ENCODE measurements at places on chromosomes 5 and 9.

DNA sequence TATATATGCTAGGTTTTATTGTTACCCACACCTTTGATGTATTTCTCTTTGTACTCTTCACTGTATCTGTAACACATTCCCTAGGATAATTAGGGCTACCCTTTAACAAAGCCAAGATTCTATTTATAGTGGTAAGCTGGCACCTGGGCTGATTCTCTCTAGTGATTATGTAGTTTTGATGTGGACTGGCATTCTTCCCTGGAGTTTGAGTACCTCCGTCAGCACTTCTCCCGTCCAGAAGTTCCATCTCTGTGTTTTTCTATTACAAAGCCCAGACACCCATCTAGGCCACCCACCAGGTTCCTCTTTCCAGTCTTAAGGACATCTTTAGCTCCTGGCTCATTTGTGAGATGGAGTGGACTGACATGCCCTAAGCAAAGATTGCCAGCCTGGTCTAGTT, 55.9 kb upstream of the CDKN2B start:
- DNase-seq = no peak

GRCh38 chr9:137972355-137972987, 94.9 kb downstream of the CACNA1B start:
- no peak for DNase-seq

GRCh38 chr5:119313197-119313596, 42.6 kb upstream of the TNFAIP8 start:
- DNase-seq = no peak

DNA sequence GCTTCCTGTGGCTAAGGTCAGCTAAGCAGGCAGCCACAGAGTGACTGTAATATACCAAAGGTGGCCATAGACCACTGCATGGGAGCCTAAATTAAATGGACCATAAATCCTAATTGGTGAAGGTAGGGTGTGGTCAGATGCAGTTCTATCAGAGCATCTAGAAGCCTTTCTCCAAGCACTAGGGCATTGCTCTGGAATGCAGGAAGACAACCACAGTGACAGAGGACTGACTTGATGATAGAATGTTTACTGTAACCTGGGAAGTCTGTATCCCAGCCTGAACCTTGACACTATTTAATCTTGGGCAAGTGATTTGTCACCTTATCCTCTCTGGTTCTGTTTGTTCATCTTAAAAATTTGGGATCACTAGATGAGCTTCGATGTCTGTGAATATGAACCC, 2.3 kb downstream of the FBXO38 start:
- no peak for DNase-seq

DNA sequence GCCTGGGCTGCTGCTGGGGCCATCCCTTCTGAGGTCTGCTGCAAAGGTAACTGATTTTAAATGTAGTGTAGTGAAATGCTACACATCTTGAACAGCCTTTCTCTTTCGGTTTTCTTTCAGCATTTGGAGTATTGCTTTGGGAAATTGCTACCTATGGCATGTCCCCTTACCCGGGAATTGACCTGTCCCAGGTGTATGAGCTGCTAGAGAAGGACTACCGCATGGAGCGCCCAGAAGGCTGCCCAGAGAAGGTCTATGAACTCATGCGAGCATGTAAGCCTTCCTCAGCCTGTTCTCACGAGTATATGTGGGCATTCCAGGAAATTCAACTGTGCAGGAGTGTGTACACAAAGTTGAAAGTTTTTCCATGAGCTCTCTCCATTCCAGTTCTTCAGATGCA, 18.3 kb downstream of the QRFP start:
- DNase-seq = no peak

DNA sequence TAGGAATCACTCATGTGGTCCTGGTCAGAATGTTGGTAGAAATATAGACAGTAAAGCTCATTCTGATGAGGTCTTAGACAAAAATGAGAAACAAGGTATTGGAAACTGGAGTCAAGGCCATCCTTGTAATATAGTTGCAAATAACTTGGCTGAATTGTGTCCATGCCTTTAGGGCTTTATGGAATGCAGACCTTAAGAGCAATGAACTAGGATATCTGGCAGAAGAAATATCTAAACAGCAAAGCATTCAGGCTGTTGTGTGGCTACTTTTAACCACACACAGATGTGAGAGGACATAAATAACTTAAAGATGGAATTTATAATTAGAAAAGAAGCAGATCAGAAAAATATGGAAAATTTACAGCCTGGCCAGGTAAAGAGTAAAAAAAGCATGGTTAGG, 128.2 kb downstream of the YTHDC2 start:
- no peak for DNase-seq

GRCh38 chr5:136963504-136963903, 535.6 kb downstream of the SPOCK1 start:
- no peak for DNase-seq

- no peak for DNase-seq
Observed at GRCh38 chr9:87059772-87060171, 112.5 kb upstream of the GAS1 start.

- no peak for DNase-seq
Observed at GRCh38 chr9:135357863-135358551, 121.6 kb upstream of the PPP1R26 start.

GRCh38 chr9:121813519-121814210, 162.2 kb downstream of the DAB2IP start:
- DNase-seq = no peak

- peak; percentile 67 for DNase-seq
Observed at GRCh38 chr9:126398403-126399058, 71.9 kb downstream of the MVB12B start.

DNA sequence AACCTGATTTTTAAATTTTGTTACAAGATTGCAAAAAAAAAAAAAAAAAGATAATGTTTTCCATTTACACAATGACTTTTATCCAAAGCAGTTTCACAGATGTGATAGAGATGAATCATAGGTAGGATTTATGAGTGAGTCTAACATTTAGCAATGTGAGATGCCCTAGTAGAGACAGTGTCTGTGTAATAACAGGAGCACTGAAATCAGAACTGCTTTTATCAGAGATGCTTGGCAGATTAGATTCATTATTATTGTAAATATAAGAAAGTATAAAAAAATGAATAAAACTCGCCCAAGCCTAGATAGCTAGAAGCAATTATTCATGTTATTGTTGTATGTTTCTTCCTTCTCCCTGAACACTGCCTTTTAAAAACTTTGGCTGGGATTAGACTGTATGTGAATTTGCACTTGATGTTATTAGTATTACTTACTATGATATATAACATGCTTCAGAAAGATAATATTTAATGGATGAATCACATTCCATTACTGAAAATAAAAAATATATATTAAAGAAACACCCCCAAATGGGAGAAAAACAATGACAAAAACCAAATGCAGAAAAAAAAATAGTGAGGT, 567.3 kb upstream of the KLF4 start:
- no peak for DNase-seq

DNA sequence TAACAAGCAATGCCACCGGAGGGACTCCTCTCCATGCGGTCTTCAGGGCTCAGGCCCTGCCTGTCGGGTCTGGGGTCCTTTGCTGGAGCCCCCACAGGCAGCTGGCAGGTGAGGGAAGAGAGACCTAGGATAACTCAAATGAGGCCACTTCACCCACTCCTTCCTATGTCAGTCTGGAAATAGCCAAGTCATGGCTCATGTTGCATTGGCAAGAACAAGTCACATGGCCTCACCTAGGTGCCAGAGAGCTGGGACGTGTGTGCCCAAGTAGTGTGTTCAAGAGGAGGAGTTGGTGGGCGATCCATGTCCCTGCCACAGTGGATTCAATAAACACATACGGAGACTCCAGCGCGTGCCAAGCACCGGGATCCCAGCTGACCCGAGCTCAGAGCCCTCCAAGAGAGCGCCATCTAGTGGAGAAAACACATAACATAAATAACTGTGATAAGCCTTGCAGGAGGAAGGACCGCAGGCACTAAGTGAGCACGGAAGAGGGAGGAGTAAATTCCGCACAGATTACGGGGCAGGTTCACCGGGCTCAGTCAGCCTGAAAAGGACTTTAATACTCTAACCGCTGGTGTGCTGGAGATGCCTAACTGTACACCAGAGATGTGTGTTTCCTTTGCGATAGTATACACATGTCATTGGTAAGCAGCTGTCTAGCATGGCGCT, 580.8 kb downstream of the CCDC171 start:
- DNase-seq = peak; percentile 20

- no peak for DNase-seq
Observed at GRCh38 chr5:172678902-172679301, 37.8 kb downstream of the NEURL1B start.

DNA sequence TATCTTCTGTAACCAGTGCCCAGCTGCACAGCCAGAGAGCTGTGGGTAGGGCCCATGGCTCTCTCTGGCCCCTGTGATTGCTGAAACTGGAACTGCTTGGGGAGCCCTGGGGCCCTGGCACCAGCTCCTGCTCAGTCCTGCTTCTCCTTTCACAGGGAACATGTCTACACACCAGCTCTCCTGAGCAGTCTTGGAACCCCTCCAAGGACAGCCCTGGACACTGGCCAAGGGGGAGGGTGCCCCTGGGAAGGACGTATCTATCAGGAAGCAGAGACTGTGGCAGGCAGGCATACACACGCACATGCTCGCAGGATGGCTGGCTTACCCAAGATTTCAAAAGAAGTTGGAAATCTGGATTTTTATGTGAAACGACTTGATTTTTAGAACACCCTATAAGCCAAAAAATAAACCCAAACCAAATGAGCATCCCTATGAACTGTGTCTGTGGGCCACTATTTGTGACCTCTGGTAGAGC, 8.8 kb upstream of the TRAF1 start:
- no peak for DNase-seq

GRCh38 chr5:73944581-73944980, 318.6 kb downstream of the ARHGEF28 start:
- DNase-seq = no peak

DNA sequence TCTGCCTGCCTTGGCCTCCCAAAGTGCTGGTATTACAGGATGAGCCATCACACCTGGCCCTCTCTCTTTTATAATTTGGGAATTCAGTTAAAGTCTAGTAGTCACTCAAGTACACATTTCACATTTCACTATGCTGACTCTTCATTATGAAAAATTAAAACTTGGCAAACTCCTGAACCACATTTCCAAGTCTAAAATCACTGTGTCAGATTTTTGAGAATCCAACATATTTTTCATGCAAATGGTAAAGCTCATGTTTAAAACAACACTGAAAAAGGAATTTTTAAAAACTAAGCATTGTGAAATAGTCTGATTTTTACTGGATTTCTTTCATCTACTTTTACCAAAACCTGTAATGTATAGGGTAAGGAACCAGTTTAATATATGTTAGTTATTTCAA, 92.3 kb downstream of the SVEP1 start:
- no peak for DNase-seq

- DNase-seq = peak; percentile 20
Observed at GRCh38 chr5:62306896-62307689, 1.1 kb downstream of the KIF2A start.

DNA sequence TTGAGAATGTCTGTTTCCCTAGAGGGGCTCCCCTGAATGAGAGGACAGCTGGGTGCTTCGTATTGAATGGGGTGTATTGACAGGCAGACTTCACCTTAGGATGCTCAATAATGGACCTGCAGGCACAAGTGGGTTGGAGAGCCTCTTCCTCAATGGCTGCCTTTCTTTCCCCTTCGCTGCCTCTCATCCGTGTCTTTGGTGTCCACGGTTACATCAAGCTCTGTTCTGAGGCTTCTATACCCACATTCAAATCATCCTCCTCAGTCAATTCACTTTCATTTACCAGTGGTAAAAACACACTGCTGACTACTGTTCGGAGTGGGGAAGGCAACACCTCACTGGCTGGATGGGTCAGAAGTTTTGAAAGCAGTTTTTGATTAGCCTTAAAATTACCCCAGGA, 20.6 kb downstream of the LIX1 start:
- DNase-seq = no peak

GRCh38 chr9:75889577-75889976, 896 bp upstream of the PCSK5 start:
- no peak for DNase-seq

DNA sequence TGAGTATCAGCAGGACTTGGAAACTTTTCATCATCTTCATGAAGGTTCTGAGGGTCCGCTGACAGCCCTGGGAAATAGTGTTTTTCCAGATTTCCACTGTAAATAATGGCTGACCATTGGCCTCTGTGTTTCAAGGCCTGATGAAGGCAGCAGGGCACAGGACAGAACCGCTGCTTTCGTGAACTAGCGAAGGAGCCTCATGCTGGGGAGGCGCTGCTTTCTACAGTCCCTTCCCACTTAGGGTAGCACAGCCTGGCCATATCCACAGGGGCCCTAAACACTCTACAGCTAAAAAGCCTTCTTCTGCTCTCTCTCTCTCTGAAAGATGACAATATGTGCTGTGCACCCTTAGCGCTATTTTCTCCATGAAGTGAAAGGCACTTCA, 118.2 kb downstream of the MED27 start:
- DNase-seq = no peak

DNA sequence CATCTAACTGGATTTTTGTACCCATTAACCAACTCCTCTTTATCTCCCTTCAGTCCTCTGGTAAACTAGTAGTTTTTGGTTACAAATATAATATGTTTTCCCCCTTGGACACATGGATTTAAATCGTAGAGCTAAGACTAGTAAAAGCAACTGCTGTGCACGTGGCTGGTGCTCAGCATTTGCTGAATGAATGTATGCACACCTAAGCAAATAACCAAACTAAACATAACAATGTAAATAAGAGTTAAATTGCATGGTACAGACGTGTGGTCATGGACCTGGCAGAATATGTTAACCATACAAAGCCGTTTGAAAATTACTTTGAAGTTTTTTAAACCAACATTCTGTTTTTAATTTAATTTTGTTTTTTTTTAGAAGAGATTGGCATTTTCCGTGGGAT, 65.2 kb upstream of the FYB1 start:
- DNase-seq = no peak

DNA sequence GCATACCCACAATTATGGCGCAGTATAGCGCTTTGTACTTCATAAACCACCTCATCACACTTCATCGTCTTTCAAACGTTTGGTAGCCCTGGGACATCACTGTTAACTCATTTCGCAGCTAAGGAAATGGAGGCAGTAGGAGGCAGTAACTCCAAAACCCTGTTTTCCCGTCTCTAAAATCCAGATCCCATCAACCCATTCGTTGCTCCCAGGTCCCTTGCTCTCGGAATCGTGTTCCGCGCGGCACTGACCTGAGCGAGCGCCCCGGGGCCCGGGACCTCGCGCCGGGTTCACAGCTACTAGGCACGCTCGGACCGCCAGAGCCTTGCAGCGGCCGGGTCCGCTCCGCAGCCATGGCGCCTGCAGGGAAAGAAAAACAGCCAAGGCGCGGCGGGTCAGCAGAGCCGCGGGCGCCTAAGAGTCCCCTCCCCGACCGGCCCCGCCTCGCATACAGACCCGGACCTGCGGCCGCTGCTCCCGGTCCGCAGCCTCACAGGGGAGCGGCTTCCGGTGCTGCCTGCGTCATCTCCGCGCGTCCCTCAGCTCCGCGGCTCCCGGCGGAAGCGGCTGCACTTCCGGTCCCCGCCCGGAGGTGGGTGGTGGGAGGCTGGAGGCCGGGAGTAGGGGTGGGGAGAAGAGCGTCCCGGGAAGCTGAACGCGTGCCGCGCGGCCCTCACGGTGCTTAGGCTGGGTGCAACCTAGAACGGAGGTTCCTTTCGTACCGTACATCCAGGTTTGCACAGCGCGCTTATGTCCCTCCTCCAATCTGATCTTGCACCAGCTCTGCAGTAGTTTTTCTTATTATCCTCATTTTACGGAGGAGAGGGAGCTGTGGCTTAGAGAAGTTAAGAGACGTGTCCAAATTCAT, at the start of gene FBXW2:
Gene FBXW2, minus strand, starts transcription at position 519 of the 868 bp plus-strand sequence. CDS start 5,158 bp downstream, outside the sequence.
- DNase-seq = peak; percentile 86

- no peak for DNase-seq
Observed at GRCh38 chr5:172622091-172623046, 18.7 kb upstream of the NEURL1B start.

- DNase-seq = no peak
Observed at GRCh38 chr5:146409054-146409671, 38.0 kb upstream of the TCERG1 start.
